GM12878 (cell line): ENCODE measurements at places on chromosomes 16 and 17. TPM values are rescaled to one million over a fixed set of nuclear protein-coding genes. Genes with fewer than 3 reads are reported as not detected.

Gene SPAG5
- total RNA-seq = 103 TPM in 2 replicates

Gene TBC1D3I
- 0.41 TPM in 1 of 2 replicates, not detected in the other for total RNA-seq

GRCh38 chr17:45013021-45013997, 38.1 kb downstream of the DCAKD start:
- no peaks in the 10 kb centered on the region for H3K4me1 ChIP-seq
- no peaks in the 10 kb centered on the region for H3K36me3 ChIP-seq
- no peak overlapping the region for H3K27ac ChIP-seq

DNA sequence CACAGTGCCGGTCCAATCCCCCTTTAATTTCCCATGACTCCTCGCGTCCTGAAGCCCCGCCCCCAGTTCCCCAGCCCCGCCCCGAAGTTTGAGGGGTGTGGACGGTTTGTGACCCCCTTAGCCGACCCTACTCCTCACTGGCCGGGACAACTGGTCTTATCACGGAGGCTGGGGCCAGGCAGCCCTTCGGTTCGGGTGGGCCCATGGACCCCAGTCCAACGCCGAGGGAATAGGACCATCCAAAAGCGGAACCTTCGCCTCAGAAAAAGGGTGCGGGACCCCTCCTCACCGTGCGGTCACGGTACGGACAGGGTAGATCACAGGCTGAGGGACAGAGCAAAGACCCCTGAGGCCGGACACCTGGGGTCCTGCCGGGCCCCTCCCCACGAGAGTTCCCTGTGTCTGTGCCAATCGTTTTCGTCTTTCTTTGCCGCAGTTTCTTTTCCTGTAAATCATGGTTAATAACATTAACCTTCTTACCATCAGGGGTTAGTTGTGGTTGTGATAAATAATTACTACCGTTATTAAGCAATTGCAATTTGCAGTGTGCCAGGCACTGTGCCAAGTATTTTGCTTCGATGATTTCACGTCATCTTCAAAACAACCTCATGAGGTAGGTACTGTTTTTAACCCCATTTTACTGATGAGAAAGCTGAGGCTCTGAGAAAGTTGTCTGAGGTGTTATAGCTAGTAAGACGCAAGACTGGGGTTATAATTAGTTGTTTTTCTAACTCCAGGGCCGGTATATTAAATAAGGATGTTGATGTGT, 543 bp downstream of the TMUB2 start:
- H3K27ac ChIP-seq = peak overlapping the region; percentile 97
- peaks cover 1% of the 10 kb centered on the region for H3K36me3 ChIP-seq
- H3K4me3 ChIP-seq = peak overlapping the region; percentile 97
- H3K27me3 ChIP-seq = no peaks in the 10 kb centered on the region

- no peaks in the 10 kb centered on the region for H3K36me3 ChIP-seq
- DNase-seq = no peak
- H3K4me1 ChIP-seq = no peaks in the 10 kb centered on the region
- no peak overlapping the region for H3K27ac ChIP-seq
- H3K4me3 ChIP-seq = no peak overlapping the region
Measured at GRCh38 chr16:8489580-8489979, 100.7 kb downstream of the TMEM114 start.

- DNase-seq = no peak
- no peaks in the 10 kb centered on the region for H3K36me3 ChIP-seq
- H3K27me3 ChIP-seq = no peaks in the 10 kb centered on the region
Measured at GRCh38 chr17:49523706-49524472, 28.8 kb downstream of the NGFR start.

- H3K36me3 ChIP-seq = no peaks in the 10 kb centered on the region
- H3K27ac ChIP-seq = no peak overlapping the region
- H3K4me3 ChIP-seq = no peak overlapping the region
Measured at GRCh38 chr17:12098568-12098967, 77.9 kb downstream of the MAP2K4 start.

DNA sequence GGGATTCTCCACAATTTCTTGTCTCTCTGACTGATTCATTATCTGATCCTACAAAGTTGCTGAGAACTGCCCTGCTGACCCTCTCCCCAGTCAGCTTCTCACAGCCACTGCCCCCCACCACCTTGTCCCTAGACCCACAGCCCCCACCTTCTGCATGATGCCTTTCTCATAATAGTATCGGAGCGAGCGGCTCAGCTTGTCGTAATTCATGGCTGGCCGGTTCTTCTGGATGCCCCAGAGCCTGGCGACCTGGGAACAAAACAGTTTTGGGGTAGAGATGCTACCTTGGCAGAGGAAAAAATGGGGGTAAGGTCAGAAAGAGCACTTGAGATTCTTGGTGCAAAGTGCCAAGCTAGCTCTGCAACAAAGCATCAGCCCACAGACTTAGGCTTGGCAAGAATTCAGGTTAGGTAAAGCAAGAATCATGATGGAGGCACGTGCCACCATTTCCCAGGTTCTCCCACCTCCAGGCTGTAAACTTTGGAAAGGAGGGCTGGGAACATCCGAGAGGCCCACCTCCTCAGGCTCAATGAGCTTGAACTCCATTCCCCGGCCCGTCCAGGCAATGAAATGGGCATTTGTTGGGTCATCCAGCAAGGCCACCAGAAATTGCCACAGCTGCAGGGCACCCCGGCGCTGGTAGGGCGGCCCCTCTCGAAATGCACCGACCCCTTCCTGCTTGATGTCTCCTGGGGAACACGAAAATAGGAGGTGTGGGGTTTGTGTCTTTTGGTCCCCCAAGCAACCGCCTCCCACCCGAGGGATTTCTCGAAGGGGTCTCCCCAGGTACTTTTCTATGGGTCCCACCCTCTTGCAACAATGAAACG, 16.9 kb downstream of the ETV4 start:
- peaks cover 7% of the 10 kb centered on the region for H3K36me3 ChIP-seq
- no peak overlapping the region for H3K27ac ChIP-seq
- DNase-seq = no peak
- H3K4me3 ChIP-seq = no peak overlapping the region
- no peaks in the 10 kb centered on the region for H3K27me3 ChIP-seq
- H3K4me1 ChIP-seq = no peaks in the 10 kb centered on the region

DNA sequence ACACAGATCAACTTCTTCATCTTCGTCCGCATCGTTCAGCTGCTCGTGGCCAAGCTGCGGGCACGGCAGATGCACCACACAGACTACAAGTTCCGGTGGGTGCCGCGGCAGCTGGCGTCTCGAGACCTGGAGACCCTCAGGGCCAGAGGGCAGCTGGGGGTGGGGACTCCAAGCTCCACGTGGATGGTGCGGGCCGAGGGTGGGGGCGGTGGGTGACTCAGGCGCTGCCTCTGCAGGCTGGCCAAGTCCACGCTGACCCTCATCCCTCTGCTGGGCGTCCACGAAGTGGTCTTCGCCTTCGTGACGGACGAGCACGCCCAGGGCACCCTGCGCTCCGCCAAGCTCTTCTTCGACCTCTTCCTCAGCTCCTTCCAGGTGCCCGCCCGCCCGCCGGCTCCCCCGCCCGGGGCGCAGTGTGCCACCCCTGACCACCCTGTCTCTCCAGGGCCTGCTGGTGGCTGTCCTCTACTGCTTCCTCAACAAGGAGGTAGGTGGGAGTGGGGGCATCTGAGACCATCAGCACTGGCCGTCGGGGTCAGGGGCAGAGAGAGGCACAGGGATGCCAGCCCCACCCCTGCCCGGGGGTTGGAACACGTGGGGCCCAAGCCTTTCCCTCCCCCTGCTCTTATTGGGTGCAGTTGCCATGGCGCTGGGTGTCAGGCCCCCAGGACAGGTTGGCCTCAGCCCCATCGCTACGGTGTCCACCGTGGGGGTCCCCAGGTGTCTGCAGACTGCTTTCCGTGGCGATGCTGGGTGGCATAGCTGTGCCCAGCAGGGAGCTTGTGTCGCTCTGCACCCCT, 8.8 kb downstream of the GCGR start:
- no peak overlapping the region for H3K4me3 ChIP-seq
- H3K27me3 ChIP-seq = no peaks in the 10 kb centered on the region
- no peaks in the 10 kb centered on the region for H3K36me3 ChIP-seq
- H3K4me1 ChIP-seq = no peaks in the 10 kb centered on the region
